ENCODE measurements at places on chromosomes 1 and 21.

DNA sequence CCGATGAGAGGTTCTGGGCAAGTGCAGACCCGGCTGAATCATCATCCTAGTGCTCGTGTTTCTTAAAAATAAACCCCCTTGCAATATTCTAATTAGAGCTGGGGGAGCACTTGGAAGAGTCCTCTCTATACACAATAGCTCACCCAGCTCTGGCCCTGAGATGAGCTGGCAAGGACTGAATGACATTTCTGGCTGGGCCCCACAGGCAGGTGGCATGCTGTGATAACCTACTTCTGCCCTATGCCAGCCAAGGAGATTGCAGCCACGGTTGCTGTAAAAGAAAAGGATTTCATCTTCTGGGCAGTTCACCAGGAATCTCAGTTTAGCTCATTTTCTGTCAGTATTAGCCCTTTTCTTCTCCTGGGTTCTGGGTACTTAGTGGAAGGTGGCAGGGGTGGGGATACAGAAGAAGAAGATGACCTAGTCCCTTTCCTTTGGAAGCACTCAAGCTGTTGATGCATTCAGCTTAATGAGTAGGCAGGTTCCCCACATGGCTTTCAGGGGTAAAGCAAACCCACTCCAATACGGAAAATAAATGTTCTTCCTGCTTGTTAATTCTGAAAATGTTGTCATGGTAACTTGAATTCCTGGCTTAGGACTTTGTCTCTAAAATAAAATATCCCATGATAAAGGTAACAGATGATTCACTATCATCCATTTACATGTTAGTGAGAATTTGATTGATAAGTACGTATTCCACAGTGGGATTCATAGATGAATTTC, 32.2 kb downstream of the VASH2 start:
- DNase-seq: no peak

DNA sequence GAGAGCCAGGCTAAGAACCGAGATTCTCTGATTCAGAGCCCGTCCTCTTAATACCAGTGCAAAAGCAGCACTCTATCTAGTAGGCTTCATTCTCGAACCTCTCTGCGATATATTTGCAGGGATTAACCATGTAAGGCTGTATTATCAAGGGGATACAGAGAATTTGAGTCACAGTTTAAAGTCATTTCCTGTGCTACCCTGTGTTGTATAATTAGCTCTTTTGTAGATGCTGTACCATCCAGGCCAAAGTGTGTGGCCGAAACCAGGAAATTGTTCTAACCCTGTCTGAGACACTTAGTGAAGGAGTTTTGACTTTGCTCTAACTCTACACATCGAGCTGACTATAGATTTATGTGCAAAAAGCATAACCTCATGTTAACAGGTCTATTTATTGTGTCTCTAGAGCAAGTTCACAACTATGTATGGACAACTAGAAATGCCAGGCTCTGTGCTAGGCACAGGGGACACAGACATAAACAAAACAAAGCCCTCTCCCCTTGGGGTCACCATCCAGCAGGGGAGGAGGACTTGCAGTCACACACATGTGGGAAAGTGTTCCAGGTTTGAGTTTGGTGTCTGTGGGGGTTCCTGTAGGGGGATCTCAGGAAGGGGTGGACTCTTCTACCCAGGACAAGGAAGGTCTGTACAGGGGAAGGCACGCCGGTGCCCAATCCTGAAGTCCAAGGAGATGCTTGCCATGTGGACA, 182.2 kb downstream of the DHRS3 start:
- DNase-seq: no peak

GRCh38 chr1:88191917-88192316, 492.2 kb upstream of the PKN2 start:
- no peak for DNase-seq

DNA sequence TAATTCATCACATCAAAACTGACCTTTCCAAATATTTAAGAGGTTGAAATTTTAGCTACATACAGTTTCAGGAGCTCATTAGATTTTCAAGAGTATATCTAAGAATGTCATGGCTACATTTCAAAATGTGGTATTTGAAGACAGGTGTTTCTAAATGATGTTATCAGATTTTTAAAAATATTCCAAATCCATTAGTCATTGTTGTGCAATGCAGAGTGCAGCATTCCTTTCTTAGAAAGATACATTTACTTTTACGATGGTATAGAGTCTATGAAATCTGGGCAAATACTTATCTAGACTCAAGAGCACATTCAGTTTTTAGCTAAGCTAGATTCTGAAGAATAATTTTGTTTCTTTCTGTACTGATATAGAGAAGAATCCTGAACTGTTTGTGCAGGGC, 230.3 kb downstream of the CHRM3 start:
- peak; percentile 33 for DNase-seq

DNA sequence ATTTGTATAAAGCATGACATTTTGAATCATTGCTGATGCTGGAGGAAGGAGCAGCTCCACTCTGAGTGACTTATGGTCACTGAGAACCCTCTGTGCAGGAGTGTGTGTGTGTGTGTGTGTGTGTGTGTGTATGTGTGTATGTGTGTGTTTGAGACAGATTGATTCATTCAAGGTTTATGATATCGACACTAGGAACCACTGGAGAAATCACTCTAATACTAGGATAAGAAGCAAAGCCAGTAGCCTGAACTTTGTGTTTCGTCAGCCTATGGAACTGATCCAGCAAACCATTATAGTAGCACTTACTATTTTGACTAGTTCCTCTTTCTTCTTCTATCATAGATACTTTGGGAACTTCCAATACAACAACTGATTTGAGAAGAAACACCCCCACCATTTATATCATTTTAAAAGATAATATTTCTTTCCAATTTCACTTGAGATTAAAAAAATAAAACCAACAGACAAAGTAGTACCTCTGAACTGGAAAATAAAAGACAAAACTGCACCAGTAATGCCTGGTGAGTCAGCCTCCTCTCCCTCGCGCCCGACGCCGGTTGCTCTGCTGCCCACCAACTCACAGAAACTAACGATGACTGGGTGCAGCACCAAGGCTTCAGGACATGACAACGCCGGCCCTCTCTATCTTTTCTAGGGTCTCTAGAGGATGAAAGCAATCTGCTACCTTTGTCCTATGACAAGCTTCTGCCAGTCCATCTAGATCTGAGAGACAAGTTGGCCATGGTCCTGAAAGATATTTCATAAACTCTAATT, 20.9 kb downstream of the SLAMF1 start:
- DNase-seq: no peak

GRCh38 chr1:23211955-23212354, 5.3 kb downstream of the HTR1D start:
- DNase-seq: no peak

DNA sequence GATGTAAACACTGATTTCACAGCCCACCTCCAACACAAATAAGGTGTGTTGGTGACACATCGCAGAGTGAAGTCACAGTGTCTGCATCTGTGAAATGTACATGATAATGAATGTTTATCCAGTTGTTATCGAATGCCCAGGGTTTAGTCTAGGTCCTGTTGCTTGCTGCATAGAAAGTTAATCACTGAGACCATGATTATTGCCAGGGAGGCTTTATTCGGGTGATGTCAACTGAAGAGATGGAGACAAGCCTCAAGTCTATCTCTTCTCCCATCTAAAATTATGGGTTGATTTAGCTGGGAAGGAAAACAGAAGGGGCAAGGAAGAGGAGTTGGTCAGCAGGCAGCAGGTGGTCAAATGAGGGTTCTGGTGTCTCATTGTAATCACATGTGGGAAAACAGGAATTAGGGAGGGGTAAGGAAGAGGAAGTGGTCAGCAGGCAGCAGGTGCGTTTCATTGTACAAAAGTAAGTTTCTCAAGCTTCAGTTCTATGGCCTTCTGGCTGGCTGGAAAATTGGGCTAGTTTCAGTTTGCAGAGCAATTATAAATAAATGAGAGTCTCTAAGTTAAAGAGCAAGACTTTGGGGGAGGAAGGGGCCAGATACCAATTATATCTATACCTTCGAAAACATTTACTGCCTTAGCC, 146.3 kb upstream of the DNAH14 start:
- no peak for DNase-seq

DNA sequence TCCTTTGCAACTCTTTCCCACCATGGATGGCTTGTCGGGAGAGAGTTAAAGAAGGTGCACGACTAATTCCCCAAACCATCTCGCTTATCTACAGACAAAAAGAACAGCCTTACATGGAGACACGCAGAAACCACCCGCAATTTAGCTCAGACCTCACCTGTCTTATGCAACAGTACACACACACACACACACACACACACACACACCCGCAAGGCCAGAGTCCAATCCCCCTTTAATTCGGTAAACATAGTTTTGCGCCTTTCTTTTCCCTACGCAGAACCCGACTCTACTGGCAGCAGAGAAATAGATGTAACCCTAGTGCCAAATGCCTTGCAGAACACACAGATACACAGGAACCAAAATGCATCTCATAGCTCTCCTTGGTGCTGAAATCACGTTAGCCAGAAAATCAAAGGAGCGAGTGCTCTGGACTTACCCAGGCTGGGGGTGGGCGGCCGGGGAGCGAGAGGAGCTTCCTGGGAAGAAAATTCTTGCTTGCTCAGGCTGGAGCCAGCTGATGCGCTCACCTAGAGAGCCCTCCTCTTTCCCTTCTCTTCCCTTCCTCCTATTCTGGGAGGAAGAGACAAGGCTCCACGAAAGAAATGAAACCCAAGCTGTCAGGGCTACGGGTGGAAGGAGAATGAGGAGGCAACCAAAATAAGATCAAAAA, 470 bp downstream of the TNR start:
- DNase-seq: peak; percentile 24

Data from RWPE1 (cell line).